ENCODE measurements at places on chromosomes 12 and 14.

DNA sequence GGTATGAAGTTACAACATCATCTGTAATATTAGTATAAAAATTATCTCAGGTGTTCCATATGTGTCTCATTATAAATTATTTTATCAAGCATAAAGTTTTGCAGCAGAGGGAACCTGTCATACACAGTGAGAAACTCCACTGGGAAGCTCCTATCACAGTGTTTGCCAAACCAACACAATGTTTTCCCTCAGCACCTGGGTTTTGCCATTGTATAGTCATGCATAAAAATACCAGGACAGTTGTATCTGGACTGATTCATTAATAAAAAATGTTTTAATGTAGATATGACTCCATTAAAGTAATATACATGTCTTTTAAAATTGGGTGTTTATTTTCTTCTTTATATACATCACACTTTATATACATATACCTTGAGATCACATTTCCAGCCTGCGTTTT lies 56.6 kb downstream of the METTL25 start:
- no peak for DNase-seq

GRCh38 chr12:119156401-119157044 lies 22.2 kb upstream of the HSPB8 start:
- no peak for DNase-seq

DNA sequence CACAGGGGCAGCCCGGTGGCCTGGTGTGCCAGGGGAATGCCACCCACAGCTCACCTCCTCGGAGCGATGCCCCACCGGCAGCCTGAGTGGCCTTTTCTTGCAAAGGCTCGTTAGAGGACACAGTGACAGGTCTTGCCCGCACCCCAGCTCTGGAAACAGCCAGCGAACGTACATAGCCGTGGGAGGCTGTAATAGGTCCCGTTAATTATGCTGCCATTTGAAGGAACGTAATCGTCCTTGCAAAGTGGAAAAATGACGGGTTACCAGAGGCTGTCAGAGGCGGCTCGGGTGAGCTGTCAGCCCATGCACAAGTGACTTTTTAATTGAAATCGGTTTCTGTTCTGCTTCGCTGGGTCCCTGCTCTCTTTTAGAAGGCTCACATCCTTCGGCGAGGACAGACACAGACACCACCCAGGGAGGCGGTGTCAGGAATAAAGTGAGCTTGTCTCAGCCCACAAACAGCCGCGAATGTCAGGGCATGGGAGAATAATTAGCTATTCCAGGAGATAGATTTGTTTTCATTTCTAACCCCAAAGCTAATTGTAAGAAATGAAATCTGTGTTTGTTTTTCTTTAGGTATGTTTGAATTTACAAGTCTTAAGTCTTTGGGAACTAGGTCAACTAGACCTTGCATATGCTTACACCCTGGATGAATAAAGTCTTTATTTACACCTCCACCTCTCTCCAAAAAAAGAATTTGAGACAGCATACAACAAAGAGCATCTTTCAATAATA lies 77.2 kb upstream of the RFLNA start:
- DNase-seq: no peak

- DNase-seq: no peak
Observed at GRCh38 chr12:121795034-121795968, 1.8 kb upstream of the RHOF start.

DNA sequence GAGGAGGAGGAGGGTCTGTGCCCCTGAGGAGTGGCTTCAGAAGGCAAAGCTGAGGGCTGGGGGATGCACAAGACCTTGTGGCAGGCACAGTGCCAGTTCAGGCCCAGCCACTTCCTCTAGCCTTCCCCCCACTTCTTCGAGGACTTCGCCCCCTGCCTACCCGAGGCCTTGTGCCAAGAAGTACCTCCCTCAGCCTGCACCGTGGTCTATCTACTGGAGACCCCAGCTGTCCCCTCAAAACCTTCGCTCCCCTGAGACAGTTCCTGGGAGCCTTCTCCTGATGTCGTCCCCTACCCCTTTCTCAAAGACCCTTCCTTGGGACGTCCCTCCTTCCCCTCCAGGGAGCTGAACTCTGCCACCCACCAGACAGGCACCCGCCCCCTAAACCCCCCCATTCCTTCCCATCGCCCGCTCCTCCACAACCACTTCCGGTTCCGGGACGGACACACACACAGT lies 604 bp downstream of the ZNF384 start:
- DNase-seq: peak; percentile 26

DNA sequence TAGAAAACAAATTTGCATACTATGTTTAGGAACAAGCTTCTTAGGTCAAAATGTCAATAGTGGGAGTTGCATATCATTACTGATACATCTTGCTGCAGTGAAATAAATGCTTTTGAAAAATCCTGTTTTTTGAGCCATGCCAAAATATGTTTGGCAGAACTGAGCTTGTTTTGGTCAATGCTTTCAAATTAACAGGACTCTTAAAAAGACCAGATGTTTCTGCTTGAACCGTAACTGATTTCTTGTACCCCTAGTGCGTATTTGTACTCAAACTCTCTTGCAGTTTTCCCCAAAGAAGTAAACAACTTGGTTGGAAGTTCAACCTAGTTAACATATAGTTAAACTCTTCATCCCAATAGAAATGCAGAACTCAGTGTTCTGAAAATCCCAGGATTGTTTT lies 3.4 kb downstream of the TRHDE start:
- no peak for DNase-seq

- no peak for DNase-seq
Observed at GRCh38 chr12:110935588-110935987, 15.2 kb upstream of the MYL2 start.

DNA sequence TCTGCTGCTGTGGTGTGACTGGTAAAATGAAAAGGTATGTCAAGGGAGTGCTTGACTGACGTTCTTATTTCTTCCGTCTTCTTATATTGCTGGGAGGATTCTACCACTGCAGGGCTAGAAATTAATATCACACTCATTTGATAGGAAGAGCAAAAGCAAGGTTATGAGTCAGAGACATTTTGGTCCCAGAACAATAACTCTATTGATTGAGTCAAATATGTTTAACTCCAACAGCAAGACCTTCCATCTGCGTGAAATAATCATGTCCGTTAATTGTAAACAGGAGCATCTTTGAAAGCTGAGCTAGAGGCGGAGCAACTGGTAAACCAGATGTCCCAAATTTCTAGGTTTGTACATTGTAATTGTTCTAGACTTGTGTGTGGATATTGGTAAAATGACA lies 1293.6 kb downstream of the AACS start:
- DNase-seq: no peak

DNA sequence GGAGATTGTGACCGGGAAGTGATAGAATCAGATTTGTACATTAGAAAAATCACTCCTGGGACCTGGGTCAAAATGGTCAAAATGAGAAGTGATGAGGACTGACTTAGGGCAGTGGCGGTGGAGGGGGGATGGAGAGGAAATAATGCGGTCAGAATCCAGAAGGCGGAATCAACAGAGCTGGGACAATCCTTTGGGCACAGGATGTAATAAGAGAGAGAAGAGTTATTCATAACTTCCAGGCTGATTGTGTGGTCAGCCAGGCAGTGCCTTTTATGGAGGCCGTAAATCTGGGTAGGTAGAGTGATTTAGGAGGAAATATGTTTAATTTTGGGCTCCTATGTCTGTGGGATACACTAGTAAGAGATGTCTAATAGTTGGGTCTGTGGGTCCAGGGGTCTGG lies 21.6 kb downstream of the FBXL14 start:
- DNase-seq: no peak

DNA sequence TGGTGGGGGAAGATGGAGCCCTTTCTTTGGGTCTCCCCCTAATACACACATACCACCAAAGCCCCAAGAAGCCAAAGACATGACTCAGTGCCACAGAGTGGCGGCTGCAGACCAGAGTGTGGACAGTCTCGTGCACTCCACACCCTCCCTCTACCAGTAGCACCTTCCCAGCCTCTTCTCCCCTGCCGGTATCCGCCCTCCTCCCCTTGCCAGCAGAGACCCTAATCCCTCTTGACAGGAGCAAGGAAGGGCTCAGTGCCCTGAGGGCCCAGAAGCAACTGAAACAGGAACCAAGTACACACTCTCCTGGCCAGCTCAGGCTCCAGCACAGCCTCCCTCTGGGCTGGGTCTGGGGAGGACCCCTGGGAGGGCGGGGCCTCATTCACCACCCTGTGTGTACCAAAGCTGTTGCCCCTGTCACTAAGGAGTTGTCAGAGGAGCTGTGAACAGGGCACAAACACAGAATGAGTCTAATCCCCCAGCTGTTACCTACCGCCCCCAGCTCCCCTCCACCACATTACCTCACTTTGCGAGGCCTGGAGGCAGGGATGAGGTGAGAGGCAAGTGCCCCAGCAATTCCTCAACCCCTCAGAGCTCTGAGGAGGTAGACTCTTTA lies 8.2 kb downstream of the SPRYD3 start:
- no peak for DNase-seq

- DNase-seq: no peak
Observed at GRCh38 chr14:105700622-105701288, 174.4 kb downstream of the TMEM121 start.

GRCh38 chr12:12686472-12686871 lies 9.5 kb downstream of the GPR19 start:
- DNase-seq: no peak

Measured in NCI-H1436 treated with DMSO at 0.1 percent for 48 hours (cell line).